Left kidney (tissue), 8 donors: ENCODE measurements at places on chromosomes 3 and 15. TPM values are rescaled to one million over a fixed set of nuclear protein-coding genes. Genes with fewer than 3 reads are reported as not detected.

The CHCHD6 gene
- 15.8 TPM for polyA plus RNA-seq

The EFCC1 gene
- polyA plus RNA-seq = 1.7 TPM

The WDR5B gene
- polyA plus RNA-seq = 11.6 TPM

The OR5K2 gene
- polyA plus RNA-seq = 1.2 TPM

The KNG1 gene
- polyA plus RNA-seq = 56.9 TPM

The PROS1 gene
- polyA plus RNA-seq = 45.9 TPM

The SERINC4 gene
- not detected for polyA plus RNA-seq

The ADGRG7 gene
- polyA plus RNA-seq = not detected

The CHP1 gene
- 66.7 TPM for polyA plus RNA-seq

The FYTTD1 gene
- polyA plus RNA-seq = 117 TPM

The CAND2 gene
- 7.5 TPM for polyA plus RNA-seq

The CLEC3B gene
- 11.9 TPM for polyA plus RNA-seq

The ZKSCAN7 gene
- 19.4 TPM for polyA plus RNA-seq
